ENCODE measurements at places on chromosomes 1 and 21.
A peak's percentile ranks its signal among the peaks of the same experiment; 100 is the strongest.

- no peaks in the 10 kb centered on the region for H3K4me1 ChIP-seq
- no peak overlapping the region for H3K4me3 ChIP-seq
- no peaks in the 10 kb centered on the region for H3K27me3 ChIP-seq
- H3K27ac ChIP-seq = no peak overlapping the region
- DNase-seq = no peak
These were observed 68.5 kb downstream of the FOXJ3 start for GRCh38 chr1:42266253-42267135.

DNA sequence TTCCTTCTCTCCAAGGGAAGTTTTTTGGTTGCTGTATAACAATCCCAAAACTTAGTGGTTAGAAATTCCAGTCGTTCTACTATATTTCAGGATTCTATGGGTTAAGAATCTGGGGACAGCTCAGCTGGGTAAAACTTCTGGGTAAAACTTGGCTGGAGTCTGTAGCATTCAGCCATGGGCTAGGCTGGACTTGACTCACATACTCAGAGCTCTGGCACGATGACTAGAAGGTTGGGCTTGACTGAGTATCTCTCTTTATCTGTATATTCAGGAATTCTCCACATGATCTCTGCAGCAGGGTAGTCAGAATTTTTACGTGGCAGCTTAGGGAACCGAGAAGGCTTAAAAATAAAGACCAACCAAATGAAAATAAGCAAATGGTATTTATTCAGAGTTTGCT is 28.2 kb upstream of the HRNR start:
- no peak for DNase-seq
- H3K27ac ChIP-seq = no peak overlapping the region
- H3K36me3 ChIP-seq = no peaks in the 10 kb centered on the region
- H3K4me1 ChIP-seq = no peaks in the 10 kb centered on the region
- no peaks in the 10 kb centered on the region for H3K27me3 ChIP-seq
- no peak overlapping the region for H3K4me3 ChIP-seq

GRCh38 chr1:248404024-248404423 is 1.2 kb downstream of the OR2T1 start:
- H3K4me1 ChIP-seq = no peaks in the 10 kb centered on the region
- DNase-seq = no peak
- H3K4me3 ChIP-seq = no peak overlapping the region

DNA sequence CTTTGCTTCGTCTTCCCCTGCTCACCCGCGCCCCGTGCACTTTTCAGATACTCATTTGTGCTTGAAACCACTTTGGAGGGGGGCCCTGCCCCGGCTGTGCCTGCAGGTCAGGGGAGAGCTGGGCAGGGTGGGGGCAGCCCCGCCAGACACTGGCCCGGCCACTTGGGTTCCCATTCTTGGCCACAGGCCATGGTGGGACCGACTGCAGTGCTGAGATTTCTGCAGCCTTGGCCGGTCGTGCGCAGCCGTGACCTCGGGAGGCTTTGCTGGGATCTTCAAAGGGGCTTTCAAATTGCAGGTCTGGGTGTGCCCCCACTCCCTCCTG is 54.5 kb upstream of the TTC34 start:
- H3K27me3 ChIP-seq = no peaks in the 10 kb centered on the region
- no peak overlapping the region for H3K27ac ChIP-seq
- H3K36me3 ChIP-seq = no peaks in the 10 kb centered on the region
- DNase-seq = no peak
- no peaks in the 10 kb centered on the region for H3K4me1 ChIP-seq

DNA sequence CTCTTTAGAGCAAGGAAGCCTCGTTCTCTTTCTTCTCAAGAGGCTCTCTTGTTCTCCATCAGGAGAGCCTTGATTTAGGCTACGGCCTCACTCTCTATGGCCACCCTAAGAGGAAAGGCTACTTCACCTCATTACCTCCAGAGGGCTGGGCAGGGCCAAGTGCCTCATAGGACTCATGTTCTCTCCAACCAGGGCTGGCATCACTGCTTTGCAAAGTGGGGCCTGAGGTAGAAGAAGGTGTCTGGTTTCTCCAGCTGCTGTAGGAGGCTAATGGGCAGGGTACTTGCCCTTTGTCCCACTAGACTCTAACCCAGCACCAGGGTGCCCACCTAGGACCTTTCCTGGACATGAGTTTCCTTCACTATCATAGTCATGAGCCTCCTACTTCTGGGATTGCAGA is 2.1 kb upstream of the ATXN7L2 start:
- peaks cover 11% of the 10 kb centered on the region for H3K4me1 ChIP-seq
- no peaks in the 10 kb centered on the region for H3K27me3 ChIP-seq
- H3K27ac ChIP-seq = no peak overlapping the region
- DNase-seq = no peak
- H3K36me3 ChIP-seq = no peaks in the 10 kb centered on the region

DNA sequence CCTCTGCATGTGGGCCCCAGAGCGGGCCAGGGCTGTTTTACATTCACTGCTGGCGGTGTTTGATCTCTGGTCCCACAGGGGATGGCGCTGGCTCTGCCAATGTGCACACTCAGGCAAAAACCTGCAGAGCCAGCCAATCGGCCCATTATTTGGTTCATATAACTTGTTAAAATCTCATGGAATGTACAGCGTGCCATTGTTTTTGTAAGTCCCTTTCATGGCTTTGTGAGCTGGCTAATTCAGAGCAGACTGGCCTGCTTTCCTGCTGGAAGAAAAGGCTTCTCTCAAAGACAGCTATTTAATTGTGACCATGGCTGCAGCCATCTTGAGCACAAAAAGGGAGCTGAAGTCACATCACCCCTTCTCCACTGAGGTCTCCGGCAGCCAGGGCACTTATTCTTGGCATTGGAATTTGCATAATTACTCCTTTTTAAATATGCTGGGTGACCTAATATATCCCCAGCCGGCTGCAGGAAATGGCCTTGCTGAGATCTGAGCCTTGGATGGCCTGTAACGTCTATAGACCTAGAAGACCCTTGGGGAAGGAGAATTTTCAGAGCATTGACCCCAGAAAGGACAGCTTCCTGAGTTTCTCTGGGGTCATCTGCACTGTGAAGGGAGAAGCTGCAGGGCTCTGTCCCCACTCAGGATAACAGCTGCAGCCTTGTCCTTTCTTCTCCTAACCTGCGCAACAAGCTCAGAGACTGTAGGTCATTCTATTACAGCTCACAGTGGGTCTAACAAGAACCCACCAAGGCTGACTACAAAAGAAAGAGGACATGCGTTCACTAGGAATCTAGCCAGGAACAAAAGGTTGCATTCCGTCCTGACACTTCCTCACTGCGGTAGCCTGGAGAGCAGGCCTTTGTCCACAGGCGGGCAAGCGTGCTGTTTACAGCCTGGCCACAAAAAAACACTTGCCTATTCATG is 45.8 kb downstream of the BCAR3 start:
- no peaks in the 10 kb centered on the region for H3K4me1 ChIP-seq
- H3K27ac ChIP-seq = no peak overlapping the region
- H3K4me3 ChIP-seq = no peak overlapping the region

- H3K4me3 ChIP-seq = no peak overlapping the region
- DNase-seq = no peak
- H3K4me1 ChIP-seq = no peaks in the 10 kb centered on the region
- no peak overlapping the region for H3K27ac ChIP-seq
- H3K27me3 ChIP-seq = no peaks in the 10 kb centered on the region
These were observed 107.2 kb upstream of the WLS start for GRCh38 chr1:68339505-68339904.

DNA sequence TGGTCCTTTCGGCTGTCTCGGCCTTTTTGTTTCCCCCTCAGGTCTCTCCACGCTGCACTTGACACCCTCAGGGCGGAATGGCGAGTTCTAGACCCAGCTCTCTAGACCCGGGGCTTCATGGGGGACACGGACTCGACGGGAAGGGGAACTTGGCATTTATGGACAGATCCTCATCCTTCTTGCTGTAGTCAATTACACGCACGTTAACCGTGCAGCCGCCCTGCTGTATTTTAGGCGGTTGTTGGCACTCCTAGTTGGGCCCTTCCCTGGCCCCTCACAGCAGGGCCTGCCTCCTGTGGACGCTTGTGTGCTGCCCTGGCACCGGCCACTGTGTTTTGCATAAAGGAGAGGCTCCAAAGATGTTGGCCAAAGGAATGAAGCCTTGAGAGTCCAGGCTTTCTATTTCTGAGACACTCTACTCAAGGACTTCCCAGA is 558 bp upstream of the BTG3 start:
- no peaks in the 10 kb centered on the region for H3K36me3 ChIP-seq
- no peaks in the 10 kb centered on the region for H3K27me3 ChIP-seq
- peak; percentile 41 for DNase-seq
- peaks cover 1% of the 10 kb centered on the region for H3K4me1 ChIP-seq

DNA sequence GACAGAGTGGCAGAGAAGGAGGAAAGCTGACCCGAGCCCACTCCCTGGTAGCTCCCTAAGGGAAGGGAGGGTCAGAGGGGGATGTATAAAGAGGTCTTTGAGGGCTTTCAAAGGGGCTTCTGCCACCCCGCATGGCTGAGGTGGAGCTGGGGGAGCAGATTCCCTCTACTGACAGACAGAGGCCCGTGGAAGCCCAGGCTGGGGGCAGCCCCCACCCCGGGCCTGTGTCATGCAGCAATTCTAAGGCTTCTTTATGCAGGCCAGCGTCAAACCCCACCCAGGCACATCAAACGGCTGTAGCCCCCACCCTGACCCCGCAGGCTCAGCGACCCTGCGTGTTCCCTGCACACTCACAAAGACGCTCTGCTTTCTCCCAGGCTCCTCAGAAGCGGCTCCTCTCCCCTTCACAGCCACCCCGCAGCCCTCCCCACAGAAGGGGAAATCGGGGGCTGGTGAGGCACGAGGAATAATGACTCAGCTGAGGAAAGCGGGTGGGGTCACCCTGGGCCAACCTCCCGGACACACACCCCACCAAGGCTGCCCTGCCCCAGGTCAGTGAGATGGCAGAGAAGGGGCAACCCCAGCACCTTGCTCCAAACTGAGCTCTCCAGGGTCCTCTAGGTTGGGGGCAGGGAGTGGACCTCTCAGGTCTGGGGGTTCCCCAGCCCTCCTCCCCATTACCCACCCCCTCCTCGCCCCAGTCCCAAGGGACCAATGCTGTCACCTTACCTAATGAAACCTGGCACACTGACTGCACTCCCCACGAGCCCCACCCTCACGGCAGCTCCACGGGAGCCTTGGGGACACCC is 10.8 kb downstream of the SLC45A3 start:
- no peaks in the 10 kb centered on the region for H3K36me3 ChIP-seq
- H3K27ac ChIP-seq = no peak overlapping the region
- H3K4me3 ChIP-seq = no peak overlapping the region
- H3K27me3 ChIP-seq = no peaks in the 10 kb centered on the region
- DNase-seq = peak; percentile 45
- peaks cover 43% of the 10 kb centered on the region for H3K4me1 ChIP-seq

Data from colonic mucosa (tissue), 4 donors.